ENCODE measurements at places on chromosomes 5 and 9.

DNA sequence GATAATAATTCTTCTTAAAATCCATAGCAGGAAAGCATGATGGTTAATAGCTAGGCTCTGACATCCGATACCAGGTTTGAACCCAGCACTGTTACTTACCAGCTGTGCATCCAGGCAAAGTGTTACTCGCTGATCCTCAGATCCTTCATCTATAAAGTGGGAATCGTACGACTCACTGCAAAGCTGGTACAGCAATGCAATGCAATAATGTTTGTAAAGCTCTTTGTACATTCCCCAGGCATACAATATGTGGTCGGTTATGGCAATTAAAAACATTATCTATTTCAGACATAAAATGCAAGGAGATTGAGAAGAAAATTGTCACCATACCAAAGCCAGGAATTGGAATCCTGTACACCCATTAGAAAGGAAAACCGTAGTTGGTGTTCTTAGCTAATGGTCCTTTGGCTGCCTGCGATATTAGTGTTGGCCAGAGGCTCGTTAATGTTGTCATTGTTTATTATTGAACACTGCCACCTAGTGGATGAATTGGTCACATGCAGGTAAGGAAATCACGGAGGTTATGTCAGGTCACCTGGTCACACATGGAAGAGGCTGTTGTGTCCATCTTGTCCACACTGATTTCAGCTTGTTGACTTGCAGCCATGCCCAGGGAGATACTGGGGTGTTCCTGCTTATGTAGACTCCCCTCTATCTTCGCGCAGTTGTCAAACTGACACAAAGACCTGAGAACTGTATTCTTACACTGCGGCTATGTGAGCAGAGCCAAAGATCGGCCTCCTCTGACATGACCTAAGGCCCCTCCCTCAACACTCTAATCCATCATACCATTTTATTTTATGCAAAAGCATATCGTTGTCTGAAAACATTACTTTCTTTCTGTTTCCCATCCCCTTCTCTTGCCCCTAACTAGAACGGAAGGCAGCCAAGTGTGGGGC lies 87.5 kb upstream of the PPP2R2B start:
- DNase-seq, result peak; percentile 32

- DNase-seq, result no peak
Observed at GRCh38 chr5:3004361-3005080, 253.0 kb upstream of the IRX2 start.

DNA sequence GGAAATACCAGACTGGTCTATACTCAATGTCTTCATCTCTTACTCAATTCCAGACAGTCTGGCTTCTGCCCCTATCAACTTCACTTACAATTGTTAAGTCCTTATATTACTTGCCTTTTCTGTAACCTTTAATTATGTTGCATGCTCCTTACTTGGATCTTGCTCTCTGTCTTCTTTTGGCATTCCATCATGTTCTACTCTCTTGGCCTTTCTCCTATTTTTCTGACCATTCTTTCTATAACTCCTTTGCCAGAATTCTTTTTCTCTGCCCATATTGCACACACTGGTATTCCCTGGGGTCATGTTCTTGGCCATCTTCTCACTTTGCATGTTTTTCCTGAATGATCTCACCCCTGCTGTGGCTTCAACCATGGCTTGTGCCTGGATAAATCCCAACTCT lies 209.8 kb upstream of the ZNF462 start:
- no peak for DNase-seq

DNA sequence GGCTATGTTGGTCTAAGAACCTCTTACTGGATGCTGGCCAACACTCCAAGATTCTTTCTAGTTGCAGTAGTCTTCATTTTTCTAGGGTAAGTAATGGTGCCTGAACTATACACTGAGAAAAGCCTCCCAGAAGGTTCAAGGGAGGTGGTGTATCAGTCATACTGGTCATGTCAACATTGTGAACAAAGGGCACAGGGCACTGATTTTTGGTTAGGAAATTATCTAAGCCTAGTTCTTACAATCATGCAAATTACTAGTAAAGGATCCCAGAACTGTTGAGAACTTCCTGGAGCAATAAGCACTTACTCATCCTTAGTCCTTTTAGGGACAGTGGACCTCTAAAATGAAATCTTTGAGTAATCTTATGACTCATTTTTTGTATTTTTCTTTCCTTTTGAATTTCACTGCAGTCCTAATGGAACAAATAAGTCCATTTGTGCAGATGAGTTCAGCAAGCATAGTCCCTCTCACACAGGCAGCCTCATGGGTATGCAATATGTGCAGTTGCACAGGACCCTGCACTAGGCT lies 21.1 kb upstream of the CDC42SE2 start:
- no peak for DNase-seq

- DNase-seq, result no peak
Observed at GRCh38 chr5:19536387-19536786, 451.6 kb downstream of the CDH18 start.

DNA sequence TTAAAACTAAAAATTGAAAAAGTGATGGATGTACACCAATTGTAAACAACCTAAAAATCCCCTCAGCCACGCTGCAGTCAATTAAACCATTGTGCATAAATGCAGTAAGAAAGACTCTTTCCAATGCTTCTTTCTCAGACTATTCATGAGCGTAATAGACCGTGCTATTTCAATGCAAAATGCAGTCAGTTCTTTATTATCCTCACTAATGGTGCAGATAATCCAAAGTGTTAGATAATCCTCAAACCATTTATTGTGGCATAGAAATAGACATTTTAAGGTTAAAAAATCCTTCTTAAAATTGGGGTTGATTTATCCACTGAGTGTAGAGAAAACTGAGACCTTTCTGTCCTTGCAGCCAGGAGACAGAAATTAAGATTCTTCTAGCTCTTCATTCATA lies 1862.8 kb downstream of the EFNA5 start:
- no peak for DNase-seq

DNA sequence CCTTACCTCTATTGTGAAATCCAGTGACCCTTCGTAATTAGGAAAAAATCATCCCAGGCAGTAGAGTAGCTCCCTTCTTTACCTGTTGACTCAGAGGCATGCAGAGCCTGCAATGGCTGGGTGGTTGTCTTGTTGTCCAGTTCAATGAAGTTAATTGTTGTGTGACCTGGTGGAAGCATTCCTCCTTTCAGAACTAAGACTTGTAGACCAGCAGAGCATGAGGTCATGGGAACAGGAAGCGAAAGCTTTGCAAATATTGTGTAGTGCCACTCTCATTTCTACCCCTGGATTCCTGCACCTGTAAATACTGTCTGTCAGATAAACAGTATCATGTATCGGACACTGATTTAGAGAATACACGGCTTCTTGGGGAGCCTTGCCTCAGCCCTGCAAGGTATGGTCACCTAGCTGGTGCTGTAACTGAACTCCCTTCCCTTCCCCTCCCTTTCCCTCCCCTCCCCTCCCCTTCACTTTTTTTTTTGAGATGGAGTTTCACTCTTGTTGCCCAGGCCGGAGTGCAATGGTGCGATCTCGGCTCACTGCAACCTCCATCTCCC lies 5.7 kb upstream of the PRXL2C start:
- no peak for DNase-seq

DNA sequence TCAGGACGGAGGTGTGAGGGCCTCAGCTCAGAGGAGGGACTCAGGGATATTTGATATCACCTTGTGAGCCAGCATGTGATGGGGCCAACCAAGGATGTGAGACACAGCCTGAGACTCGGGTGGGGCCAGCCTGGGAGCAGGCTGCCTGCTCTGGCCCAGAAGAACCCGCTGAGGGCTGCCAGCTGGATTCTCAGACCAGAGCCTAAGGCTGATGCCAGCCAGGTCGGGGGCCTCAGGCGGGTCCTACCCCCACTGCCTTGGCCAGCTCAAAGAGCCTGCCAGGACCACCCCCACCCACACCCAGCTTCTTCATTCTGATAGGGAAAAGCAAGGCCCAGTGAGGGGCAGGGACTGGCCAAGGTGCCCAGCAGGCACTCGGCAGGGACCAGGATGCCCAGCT lies 20.3 kb upstream of the DUSP1 start:
- no peak for DNase-seq

GRCh38 chr5:148398698-148399121 lies 15.0 kb downstream of the FBXO38 start:
- no peak for DNase-seq

DNA sequence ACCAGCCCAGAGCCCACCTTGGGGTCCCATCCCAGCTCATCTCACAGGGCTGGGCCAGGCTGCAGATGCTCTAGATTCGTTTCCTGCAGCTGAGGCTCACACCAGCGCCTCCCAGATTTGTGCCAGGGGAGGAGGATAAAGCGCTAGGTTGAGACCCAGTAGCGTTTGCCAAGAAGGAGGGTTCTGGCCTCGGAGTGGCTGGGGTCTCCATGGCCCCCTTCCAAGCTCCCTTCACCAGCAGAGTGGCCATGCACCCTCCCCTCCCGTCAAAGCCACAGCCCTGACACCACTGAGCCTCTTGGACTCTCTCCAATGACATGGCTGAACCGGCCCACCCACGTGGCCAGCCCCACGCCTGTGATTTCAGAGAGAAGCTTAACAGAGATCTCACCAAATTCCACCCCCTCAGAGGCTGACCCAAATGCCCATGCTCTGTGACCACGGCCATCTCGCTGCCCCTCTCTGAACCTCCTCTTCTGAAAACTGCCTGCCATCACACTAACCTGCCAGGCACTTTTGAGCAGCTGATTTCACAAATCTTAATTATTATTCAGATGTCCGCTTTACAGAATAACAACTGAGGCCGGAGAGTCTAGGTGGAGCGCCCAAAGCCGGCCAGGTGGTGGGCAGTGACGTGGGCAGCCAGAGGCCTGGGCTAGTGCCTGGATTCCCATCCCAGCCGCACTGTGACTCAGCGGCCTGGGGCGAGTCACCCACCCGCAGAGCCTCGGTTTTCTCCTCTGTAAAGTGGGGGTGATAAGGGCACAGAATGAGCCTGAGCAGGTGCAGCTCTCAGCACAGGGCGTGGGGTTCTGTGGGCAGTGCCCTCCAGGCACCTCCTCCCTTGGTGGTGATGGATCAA lies 155.7 kb downstream of the C9orf50 start:
- DNase-seq, result no peak

DNA sequence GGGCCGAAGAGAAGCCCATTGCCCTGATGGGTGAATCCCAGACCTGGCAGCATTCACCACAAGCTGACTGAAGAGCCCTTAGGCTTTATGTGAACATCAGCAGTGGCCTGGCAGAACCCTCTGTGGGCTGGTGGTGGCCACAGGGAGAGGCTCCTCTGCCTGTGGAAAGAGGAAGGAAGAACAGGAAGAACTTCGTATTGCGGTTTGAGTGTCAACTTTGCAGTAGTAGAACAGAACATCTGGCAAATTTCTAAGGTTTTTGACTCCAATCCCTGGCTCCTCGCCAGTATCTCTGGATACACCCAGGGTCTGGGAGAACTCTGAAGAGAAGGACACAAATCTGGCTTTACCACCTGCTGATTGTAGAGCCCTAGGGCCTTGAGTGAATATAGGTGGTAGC lies 356.4 kb upstream of the GRAMD2B start:
- DNase-seq, result no peak

DNA sequence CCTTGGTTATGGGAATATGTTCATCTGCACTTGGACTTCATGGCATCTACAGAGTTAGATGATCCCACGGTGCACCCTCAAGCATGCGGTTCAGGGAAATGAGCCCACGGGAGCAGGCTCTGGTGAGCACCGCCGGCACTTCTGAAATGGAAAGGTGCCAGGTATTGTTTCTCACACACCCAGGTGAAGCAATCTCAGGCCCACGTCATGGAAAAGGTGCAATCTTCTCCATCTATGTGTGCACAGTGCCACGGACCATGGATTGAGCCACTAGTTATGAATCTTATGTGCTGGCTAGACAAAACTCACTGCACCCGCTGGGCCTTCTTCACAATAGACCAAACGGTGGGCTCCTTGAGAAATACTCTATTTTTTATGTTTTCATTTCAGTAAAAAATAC lies 27.3 kb downstream of the IRX1 start:
- no peak for DNase-seq
